ENCODE measurements at places on chromosomes 1 and 21.

- no peak for DNase-seq
Measured at GRCh38 chr1:204439621-204440375, 28.2 kb upstream of the PPP1R15B start.

DNA sequence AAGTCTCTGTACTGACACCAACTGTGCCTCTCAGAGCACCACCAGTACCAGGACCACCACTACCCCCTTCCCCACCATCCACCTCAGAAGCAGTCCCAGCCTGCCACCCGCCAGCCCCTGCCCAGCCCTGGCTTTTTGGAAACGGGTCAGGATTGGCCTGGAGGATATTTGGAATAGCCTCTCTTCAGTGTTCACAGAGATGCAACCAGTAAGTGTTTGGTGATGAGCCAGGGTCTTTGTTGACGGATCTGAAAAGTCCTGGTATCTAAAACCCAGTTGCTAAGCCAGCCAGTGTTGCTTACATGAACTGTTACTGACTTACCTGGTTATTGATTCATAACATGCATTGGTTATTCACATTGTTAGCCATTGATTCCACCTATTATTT is 1.1 kb downstream of the C1orf56 start:
- no peak for DNase-seq

GRCh38 chr1:239306426-239306825 is 79.9 kb upstream of the CHRM3 start:
- DNase-seq: no peak

DNA sequence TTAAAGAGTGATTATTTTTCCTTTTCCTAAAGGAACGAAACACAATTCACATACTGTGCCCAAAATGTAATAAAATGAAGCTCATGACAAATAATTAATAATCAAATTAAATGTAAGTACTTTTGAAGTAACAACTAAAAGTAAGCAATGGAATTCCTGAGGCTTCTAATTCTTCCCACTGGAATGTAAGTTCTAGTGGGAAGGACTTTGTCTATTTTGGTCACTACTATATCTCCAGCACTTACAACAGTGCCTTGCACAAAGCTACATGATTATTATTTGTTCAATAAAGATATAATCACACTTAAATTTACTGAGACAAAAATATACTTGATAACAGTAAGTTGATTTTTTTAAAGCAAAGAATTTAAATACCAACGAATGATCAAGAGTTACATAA is 128.8 kb downstream of the COQ8A start:
- no peak for DNase-seq

- no peak for DNase-seq
Measured at GRCh38 chr1:56453016-56453415, 126.3 kb downstream of the PLPP3 start.

GRCh38 chr1:25847929-25848328 is 11.3 kb downstream of the AUNIP start:
- no peak for DNase-seq

DNA sequence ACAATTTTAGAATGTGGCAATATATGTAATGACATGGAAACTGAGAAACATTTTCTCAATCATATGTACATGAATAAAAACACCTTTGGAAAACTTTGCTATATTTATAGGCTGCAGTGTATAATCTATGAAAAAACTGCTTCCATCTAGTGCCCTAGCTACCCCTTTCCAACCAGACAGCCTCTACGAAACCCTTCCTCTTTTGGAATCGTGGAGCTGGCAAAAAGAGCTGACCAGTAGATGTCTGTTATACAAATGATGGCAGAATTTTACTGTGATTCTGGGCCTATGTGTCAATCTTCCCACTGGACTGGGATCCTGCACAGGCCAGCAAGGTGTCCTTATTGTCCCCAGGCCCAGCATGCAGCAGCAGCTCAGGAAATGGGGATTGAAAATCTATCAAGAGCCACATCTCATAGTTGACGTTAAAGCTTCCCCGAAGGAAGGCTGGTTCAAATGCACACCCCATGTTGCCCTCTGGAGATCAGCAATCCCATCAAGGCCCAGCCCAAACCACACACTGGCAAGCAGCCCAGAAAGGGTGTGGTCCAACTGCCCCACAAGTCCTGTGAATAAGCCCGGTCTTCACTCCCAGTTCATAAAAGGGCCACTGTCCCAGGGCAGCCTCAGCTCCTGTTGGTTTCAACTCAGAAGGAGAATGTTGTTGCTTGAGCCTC is 8.8 kb upstream of the FAM20B start:
- peak; percentile 57 for DNase-seq

- DNase-seq: no peak
Measured at GRCh38 chr21:25175938-25176337, 431.3 kb downstream of the MRPL39 start.

DNA sequence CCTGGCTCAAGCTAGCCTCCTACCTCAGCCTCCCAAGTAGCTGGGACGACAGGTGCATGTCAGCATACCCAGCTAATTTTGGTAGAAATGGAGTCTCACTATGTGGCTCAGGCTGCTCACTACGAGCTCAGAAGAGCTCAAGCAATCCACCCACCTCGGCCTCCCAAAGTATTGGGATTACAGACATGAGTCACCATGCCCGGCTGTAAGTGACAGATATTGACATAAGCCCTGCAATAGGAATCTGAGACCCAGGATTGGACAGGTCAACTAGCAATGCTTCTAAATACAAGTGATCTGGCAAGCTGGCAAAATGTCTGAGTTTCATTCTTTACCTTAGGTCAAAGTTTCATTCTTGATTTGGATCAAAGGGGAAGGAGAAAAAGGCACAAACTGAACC is 40.5 kb upstream of the H6PD start:
- DNase-seq: no peak

- DNase-seq: no peak
Measured at GRCh38 chr1:93989601-93990000, 80.4 kb upstream of the GCLM start.

- DNase-seq: no peak
Measured at GRCh38 chr1:162466797-162467196, 30.8 kb upstream of the UHMK1 start.
